Stomach (tissue), 19 donors: ENCODE measurements at places on chromosomes 7 and 10. TPM values are rescaled to one million over a fixed set of nuclear protein-coding genes. Genes with fewer than 3 reads are reported as not detected.

- no peaks in the 10 kb centered on the region for H3K27me3 ChIP-seq
- no peak overlapping the region for H3K27ac ChIP-seq
- H3K36me3 ChIP-seq = peaks cover 88% of the 10 kb centered on the region
- no peak overlapping the region for H3K4me3 ChIP-seq
- no peak for DNase-seq
Observed at GRCh38 chr10:5743736-5744135, 59.1 kb downstream of the TASOR2 start.

LIPF gene
- total RNA-seq = 449 TPM

KAZALD1 gene
- total RNA-seq = not detected

HECTD2 gene
- 18.7 TPM for total RNA-seq

DNA sequence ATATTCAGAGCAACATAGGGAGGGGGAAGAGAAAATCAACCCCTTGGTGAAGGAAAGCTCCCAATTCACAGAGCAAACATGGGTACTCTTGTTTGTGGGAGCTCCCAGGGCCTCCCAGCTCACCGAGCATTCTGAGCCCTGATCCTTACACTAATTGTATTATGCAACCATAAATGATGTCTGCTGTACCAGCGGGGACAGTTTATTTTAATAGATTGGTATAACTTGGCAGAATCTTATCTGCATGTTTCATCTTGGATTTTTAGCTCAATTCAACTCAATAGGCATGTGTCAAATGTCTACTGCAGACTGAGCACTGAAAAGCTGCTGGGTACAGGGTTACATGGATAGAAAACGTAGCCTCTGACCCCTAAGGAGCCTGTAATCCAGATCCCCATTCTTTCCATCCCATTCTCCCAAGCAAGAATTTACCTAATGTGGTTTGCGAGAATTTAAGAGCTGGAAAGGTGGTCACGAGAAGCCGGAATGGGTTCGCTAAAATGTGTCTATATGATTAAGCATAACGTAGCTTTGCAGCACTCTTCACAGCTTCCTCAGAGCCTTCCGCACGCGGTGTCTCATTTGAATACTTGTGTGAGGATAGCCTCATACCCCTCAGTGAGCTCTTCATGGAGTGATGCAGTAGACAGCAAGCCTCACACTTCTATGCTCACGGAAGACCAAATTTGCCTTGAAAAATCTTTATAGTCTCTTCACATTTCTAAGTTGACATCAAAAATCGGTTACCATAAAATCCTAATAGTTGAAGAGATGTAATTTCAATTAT lies 18.3 kb downstream of the EGFR start:
- DNase-seq = no peak
- H3K27ac ChIP-seq = no peak overlapping the region
- H3K36me3 ChIP-seq = no peaks in the 10 kb centered on the region
- no peaks in the 10 kb centered on the region for H3K27me3 ChIP-seq
- H3K4me3 ChIP-seq = no peak overlapping the region
- peaks cover 47% of the 10 kb centered on the region for H3K4me1 ChIP-seq

DNA sequence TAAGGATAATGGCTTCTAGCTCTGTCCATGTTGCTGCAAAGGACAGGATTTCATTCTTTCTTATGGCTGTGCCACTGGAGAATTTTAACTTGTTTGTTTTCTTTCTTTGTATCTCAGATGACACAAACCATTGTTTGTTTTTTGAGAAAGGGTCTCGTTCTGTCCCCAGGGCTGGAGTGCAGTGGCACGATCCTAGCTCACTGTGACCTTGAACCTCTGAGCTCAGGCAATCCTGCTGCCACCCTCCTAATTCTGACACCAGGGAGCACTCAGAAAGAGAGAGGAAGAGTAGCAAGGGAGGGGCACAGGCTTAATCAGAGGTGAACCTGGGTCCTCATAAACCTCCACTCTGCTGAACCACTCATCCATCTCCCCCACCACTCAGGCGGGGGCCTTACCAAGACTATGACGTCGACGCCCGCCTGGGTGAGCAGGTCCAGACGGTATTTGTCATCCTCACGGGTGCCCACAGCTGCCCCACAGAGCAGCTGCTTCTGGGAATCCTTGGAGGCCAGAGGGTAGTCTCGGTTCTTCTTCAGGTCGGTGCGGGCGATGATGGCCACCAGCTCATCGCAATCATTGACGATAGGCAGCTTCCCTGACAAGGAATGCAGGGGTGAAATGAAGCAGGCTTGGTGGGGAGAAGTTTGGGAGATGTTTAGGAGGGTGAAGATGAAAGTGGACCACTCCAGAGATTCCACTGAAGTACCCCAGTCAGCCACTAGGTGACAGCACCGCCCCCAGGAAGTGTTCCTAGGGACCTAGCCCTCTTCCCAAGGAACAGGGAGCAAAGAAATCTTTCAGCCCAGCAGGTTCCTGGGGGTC lies 11.6 kb downstream of the IMPDH1 start:
- H3K27ac ChIP-seq = no peak overlapping the region
- peaks cover 5% of the 10 kb centered on the region for H3K4me1 ChIP-seq
- peak; percentile 71 for DNase-seq
- H3K27me3 ChIP-seq = no peaks in the 10 kb centered on the region
- H3K4me3 ChIP-seq = no peak overlapping the region
- H3K36me3 ChIP-seq = peaks cover 100% of the 10 kb centered on the region

DNA sequence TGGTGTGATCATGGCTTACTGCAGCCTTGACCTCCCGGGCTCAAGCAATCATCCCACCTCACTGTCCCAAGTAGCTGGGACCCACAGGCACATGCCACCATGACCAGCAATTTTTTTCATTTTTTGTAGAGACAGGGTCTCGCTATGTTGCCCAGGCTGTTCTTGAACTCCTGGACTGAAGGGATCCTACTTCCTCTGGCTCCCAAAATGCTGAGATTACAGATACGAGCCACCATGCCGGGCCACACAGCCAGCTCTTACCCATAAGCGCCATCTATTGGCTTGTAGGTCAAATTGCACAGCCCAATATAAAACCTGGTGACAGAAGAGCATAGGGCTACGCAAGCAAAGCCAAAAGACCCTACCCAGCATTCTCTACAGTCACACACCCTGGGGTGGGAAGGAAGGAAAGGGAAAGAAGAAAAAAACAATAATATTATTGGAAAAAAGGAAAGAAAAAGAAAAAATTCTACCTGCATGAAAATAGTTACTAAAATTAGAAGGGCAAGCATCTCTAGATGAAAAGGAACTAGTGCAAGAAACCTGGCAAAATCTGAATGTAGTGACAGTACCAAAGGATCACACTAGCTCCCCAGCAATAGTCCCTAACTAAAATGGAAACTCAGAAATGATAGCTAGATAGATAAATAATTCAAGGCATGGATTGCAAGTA lies 29.4 kb upstream of the AMPH start:
- no peak overlapping the region for H3K4me3 ChIP-seq
- no peaks in the 10 kb centered on the region for H3K4me1 ChIP-seq
- H3K27ac ChIP-seq = no peak overlapping the region
- no peaks in the 10 kb centered on the region for H3K36me3 ChIP-seq
- H3K27me3 ChIP-seq = no peaks in the 10 kb centered on the region

SDHAF3 gene
- 4.3 TPM for total RNA-seq

VIPR2 gene
- 11.7 TPM for total RNA-seq

ERVW-1 gene
- total RNA-seq = not detected

- H3K36me3 ChIP-seq = no peaks in the 10 kb centered on the region
- no peak for DNase-seq
- no peak overlapping the region for H3K4me3 ChIP-seq
- no peaks in the 10 kb centered on the region for H3K4me1 ChIP-seq
- H3K27ac ChIP-seq = no peak overlapping the region
Observed at GRCh38 chr10:44278837-44279324, 106.0 kb downstream of the CXCL12 start.

- H3K36me3 ChIP-seq = no peaks in the 10 kb centered on the region
- H3K4me1 ChIP-seq = no peaks in the 10 kb centered on the region
- no peak overlapping the region for H3K27ac ChIP-seq
- H3K27me3 ChIP-seq = no peaks in the 10 kb centered on the region
- H3K4me3 ChIP-seq = no peak overlapping the region
Observed at GRCh38 chr7:3649678-3650440, 348.8 kb downstream of the SDK1 start.

DNA sequence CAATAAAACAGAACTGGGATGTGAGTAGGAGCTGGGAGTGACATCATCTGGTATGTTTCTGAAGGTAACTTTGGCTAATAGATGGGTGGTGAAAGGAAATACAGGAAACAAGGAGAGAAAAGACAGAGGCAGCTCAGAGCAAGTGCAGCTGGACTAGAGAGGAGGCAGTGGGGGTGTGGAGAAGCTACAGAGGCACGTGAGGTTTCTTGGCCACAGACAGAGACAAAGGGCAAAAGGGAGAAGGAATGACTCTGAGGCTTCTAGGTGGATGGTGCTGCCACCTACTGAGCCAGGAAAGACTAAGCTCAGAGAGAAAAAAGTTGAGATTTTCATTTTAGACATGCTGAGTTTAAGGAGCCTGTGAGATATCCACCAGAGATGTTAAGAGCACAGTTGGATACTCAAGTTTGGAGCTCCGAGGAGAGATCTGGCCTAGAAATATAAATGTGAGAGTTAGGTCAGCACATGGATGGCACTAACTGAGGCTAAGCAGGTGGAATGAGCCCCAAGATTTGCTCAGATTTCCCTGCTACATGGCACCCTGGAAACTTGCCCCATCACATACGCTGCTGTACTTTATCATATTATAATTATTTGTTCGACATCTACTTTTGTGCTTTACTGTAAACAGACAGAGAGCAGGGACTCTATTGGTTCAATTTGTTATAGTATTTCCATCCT lies 293.0 kb upstream of the IMMP2L start:
- no peak overlapping the region for H3K27ac ChIP-seq
- no peak overlapping the region for H3K4me3 ChIP-seq
- no peaks in the 10 kb centered on the region for H3K27me3 ChIP-seq
- H3K4me1 ChIP-seq = no peaks in the 10 kb centered on the region

GRCh38 chr7:77338260-77338659 lies 77.9 kb downstream of the GSAP start:
- no peaks in the 10 kb centered on the region for H3K36me3 ChIP-seq
- H3K27me3 ChIP-seq = no peaks in the 10 kb centered on the region
- H3K27ac ChIP-seq = no peak overlapping the region
- H3K4me1 ChIP-seq = peaks cover 35% of the 10 kb centered on the region

DNA sequence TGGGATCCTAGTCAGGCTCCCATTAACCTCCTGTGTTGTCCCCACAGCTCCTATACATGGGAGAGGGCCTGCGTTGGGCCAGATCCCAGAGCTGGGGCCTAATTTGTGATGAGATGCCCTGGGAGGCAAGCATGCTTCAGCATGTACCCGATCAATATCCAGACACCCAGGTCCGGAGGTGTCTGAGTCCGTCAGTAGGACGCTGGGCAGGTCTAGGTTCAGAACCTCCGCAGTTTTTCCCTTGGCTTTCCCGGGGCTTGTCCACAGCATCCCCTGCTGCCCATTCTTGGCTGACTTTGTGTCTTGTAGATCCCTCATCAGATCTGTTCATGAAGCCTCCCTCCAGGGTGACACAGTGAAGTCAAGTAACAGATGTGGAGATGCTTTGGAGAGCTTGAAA lies 32.7 kb upstream of the RBAK start:
- no peak overlapping the region for H3K4me3 ChIP-seq
- no peak overlapping the region for H3K27ac ChIP-seq
- no peaks in the 10 kb centered on the region for H3K4me1 ChIP-seq
- H3K36me3 ChIP-seq = no peaks in the 10 kb centered on the region

GRCh38 chr7:100629117-100629716 lies 12.1 kb downstream of the TFR2 start:
- peaks cover 50% of the 10 kb centered on the region for H3K27me3 ChIP-seq
- no peaks in the 10 kb centered on the region for H3K36me3 ChIP-seq
- no peak overlapping the region for H3K27ac ChIP-seq
- peak; percentile 31 for DNase-seq
- H3K4me3 ChIP-seq = no peak overlapping the region
- peaks cover 26% of the 10 kb centered on the region for H3K4me1 ChIP-seq

GRCh38 chr7:69684369-69685292 lies 86.4 kb downstream of the AUTS2 start:
- no peak overlapping the region for H3K4me3 ChIP-seq
- DNase-seq = no peak
- no peaks in the 10 kb centered on the region for H3K4me1 ChIP-seq
- H3K27me3 ChIP-seq = no peaks in the 10 kb centered on the region
- H3K27ac ChIP-seq = no peak overlapping the region
- H3K36me3 ChIP-seq = no peaks in the 10 kb centered on the region

DNA sequence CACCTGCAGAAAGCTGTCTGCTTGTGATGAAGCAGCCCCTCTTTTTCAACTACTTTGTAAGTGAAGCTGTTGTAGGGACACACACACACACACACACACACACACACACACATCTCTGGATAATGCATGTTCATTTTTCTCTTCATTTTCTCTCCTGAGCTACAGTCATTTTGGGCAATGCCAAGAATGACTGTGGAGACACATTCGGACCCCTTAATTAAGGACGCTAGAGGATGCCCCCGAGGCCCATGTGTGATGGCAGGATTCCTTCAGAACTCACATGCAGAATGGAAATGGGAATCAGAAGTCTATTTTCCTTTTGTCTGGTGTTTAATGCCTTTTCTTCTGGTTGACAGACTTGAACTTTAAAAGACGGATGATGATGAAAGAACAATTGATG lies 56.6 kb downstream of the CLRN3 start:
- H3K4me1 ChIP-seq = no peaks in the 10 kb centered on the region
- no peak overlapping the region for H3K27ac ChIP-seq
- no peak overlapping the region for H3K4me3 ChIP-seq
- no peak for DNase-seq
- H3K27me3 ChIP-seq = no peaks in the 10 kb centered on the region

DNAJC30 gene
- 2.8 TPM for total RNA-seq
